Fibroblast of mammary gland (primary cell): ENCODE measurements at places on chromosomes 11 and 22.

GRCh38 chr11:64877390-64878222, 815 bp downstream of the EHD1 start:
- DNase-seq: no peak

DNA sequence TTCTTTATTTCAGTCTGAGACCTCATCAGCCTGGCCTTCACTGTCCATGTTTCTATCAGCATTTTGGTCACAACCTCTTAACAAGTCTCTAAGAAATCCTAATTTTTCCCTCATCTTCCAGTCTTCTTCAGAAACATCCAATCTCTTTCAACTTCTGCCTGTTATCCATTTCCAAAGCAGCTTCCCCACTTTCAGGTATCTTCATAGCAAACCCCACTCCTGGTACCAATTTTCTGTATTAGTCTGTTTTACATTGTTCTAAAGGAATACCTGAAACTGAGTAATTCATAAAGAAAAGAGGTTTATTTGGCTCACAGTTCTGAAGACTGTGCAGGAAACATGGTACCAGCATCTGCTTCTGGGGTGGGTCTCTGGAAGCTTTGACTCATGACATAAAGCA, 8.1 kb upstream of the OR6X1 start:
- no peak for DNase-seq

DNA sequence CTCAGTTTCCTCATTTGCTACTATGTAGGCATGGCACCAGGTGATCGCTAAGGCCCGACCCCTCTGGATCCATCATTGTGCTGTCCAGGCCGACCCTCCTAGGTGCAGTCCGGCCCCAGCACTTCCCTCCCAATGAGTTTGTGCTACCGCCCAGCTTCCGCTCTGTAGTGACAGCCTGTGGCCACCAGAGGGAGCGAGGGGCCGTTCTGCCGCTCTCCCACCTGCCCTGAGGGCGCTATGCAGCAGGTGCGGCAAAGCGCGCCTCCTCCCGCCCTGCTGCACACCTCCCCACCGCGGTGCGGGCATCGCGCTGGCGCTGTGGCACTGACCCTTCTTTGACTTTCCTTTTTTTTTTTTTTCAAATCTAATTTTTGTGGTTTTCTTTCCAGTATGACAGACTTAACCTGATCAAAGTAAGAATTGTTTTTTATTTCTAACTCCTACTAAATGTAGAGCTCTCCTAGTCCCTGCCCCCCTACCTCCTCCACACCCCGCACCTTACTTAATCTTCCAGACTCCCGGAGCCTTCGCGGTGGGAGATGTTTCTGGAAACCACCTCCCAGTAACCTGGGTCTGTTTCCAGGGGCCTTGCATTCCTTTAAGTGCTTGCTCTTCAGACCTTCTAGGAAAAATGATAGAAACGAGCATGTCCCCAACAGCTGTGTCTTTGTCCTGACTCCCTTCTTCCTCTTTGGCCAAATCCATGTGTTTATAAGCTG, 73.7 kb downstream of the SCN3B start:
- peak; percentile 22 for DNase-seq

DNA sequence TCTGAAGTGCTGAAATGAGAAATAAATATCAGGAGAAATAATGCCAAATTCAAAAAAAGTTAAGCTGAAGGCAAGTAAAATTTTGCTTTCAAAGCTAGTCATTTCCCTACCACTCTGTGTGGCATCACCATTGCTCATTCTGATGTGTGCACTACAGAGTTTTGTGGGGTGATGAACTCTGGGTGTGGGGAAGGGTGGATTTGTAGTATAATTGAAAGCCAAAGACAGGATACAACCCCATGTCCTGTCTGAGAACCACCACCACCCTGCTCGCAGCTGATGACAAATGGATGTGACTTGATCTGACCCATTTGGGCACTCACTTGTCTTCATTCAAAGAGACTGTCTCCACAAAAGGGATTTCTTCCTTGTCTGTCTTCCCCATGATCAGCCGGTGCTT, 19.3 kb upstream of the TMEM9B start:
- no peak for DNase-seq

DNA sequence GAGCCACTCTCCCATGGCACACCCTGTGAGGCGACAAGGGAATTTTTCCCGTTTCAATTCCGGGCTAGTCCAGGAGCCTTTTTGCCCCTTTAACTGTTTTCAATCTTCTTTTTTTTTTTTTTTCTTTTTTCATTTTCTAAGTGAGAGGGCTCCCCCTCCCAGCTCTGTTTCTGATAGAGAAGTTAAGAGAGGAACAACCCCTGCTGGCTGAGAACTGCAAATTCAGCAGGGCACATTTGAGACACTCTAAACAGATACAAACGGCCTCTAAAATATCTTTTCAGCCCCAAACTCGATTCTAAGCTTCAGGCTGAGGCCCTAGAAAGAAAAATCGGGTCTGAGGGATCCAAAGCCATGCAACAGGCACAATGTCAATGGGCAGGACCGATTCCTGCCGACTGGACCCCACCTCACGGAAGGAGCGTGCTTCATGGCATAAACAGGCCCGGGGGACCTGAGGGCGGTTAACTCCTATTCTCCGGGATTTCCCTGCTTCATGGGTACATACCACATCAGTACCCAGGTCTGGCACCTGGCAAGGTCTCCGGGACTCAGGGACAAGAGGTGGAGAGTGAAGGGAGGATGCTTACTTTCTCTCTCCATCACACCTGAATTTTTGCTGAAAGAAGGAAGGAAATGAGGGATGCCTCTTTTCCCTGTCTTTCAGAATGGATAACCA, 627.5 kb downstream of the BUD13 start:
- no peak for DNase-seq

GRCh38 chr11:35157814-35158700, 19.1 kb downstream of the CD44 start:
- DNase-seq: no peak

GRCh38 chr11:130715877-130716220, 200.4 kb downstream of the SNX19 start:
- no peak for DNase-seq

DNA sequence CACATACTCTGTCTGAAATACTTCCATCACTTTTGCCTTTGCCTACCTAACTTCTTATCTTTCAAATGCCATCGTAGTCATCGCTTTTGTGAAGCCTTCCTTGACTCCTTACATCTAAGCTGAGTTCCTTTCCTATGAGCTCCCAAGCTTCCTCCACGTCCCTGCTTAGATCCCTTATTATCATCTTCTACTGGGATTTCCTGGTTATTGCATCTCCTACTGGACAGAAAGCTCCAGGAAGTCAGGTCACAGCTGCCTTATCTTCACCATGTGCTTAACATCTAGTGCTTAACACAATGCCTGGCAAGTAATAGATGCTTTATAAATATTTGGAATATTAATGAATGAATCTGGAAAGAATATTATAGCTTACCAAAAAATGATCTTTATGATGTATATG, 5.9 kb downstream of the YPEL4 start:
- DNase-seq: no peak

GRCh38 chr11:99489581-99489980, 468.8 kb downstream of the CNTN5 start:
- no peak for DNase-seq

GRCh38 chr22:19990609-19991394, 25.8 kb downstream of the ARVCF start:
- no peak for DNase-seq
